Non-pigmented ciliary epithelial cell (primary cell): ENCODE measurements at places on chromosomes 5 and 9.

DNA sequence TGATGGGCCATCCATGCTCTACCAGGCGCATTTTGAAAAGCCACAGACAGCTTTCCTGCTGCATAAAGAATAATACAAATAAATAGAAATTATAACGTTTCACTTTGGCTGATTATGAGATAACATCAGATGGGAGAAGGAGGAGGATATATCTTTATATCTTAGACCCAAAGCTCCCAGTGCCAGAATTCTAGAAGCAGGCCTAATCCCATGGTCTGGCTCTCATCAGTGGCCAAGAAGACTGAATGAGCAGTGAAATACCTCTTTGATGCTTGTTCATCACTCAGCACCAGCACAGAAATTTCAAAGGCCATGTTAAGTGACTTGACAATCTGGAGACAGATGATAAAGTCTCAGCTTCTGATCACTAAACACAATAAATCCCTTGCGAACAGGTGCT, 107.6 kb downstream of the PPP2R2B start:
- no peak for DNase-seq

DNA sequence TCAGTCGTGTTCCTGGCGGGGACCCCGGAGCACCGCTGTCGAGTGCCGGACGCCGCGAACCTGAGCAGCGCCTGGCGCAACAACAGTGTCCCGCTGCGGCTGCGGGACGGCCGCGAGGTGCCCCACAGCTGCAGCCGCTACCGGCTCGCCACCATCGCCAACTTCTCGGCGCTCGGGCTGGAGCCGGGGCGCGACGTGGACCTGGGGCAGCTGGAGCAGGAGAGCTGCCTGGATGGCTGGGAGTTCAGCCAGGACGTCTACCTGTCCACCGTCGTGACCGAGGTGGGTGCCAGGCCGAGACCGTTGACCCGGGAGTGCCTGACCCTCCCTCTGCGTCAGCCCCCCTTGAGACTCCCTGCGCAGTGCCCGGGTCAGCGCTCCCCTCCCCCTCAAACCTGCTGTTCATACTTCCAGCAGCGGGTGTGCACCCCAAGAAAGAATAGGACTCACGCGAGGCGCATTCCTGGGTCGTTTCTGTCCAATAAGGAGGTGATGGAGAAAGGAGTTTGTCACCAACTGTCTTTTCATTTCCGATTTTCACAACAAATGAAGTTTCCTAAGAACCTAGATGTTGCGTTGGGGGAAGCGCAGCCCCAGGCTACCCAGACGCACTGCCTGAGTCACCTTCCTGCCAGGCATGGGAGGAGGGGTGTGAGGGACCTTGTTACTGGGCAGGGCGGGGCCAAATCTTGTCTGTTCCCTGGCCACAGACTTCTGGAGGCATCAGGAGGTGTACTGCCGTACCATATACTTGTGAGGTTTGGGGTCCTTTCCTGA, 722 bp downstream of the SLC22A4 start:
- peak; percentile 55 for DNase-seq

DNA sequence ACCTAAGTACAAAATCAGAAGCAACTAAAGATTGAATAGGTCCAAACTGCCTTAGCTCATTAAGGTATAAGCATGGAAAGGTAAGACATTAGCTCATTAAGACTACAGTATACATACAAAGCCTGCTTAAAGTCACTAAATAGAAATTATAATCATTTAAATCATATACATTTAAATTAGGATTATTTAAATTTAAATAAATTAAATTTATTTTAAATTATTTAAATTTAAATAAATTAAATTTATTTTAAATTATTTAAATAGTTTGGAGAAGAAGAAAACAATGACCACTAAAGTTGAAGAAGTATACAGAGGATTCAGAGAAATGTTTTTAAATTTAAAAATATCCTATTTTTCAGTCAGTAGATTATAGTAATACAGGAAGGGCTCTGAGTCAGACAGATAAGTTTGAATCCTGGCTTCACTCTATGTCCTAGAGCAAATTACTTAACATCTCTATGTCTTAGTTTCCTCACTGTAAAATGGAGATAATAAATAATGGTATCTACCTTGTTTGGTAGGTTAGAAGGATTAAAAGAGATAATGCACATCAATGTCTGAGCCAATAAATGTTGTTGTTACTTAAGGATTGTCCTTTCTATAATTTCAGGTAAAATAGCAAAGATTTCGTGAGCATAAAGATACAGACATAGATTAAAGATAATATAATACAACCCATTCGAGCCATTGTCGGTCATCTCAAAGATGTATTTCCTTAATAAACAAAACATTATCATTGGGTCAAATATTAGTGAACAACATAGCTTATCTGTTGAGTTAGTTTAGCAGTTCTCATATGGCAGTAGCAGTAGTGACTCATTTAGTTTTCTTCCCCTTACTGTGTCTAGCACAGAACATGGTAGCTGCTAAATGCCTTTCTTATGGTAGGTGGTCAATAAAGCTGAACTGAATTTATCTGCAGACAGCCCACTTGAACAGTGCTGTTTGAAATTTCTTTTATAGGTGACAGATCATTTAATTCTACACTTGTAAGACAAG, 100.6 kb downstream of the KIAA0825 start:
- DNase-seq, result peak; percentile 2

DNA sequence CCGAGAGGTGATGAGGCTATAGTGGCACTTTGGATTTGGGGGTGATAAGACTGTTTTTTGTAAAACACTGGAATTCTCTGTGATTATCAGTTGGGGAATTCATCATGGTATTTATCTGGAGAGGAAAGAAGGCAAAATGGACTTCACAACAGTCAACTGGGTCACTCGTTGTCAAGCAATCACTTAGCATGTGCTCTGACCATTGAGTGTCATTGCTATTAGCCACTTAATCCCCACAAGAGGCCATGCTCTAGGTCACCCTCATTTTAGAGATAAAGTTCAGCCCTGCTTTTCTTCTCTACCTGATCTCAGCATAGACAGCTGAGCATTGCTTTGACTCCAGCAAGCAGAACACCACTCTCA, 160.1 kb upstream of the PITX1 start:
- DNase-seq, result no peak

DNA sequence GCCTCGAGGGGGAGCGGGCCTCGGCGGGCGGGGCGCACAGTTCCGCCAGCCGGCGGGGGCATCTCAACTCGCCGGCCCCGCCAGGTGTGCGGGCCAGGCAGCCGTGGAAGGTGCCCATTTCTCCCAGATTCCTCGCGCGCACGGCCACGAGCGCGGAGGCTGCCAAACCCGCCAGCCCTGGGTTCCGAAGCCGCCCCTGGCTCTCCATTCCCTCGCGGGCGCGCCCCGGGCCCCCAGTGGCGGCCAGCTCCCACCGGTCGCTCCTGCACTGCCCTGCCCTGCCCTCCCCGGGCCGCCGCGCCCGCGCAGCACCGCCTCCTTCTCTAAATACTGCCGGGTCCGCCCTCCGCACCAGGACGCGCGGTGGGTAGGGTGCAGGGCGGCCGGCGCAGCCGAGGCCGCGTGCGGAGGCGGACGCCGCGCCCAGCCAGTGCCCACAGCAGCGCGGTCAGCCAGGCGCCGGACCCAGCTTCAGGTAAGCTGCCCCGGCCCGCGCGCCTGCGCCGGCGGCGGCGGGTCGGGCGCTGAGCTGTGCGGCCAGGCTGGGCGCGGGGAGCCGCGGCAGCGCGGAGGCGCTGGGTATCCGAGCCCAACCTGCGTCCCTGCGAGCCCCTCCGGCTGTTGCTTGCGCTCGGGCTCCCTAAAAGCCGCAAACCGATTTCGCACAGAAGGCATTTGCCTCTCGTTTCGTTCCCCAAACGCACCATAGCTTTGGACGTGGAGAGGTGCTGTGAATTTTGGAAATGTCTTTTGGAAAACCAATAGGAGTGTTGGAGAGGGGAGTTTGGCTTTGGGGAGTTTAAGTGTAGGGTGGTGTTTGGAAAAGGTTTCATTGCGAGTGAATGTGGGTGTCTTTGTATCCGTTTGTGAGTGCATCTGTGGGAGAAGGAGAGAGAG, at the start of gene TMEM171:
TSS of gene TMEM171 (plus strand) at position 354 of the 897 bp plus-strand sequence. CDS start 2,799 bp downstream, outside the sequence.
- no peak for DNase-seq

DNA sequence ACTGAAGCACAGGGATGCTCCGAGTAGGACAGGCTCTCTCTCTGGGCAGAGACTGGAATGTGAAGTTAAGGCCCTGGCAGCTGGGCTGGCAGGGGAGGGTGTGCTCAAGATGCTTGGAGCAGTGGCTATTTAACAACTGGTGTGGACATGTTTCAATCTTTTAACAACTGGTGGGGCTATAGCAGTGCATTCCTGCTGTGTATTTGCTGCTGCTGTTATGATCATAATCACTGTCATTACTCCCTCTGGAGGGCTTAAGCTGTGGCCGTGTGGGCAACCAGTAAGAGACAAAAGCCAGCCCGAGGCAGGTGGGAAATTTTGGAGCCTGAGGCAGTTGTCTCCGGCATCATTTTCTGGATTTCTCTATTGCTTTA, 33.3 kb upstream of the PTGS1 start:
- DNase-seq, result no peak

GRCh38 chr5:72531496-72532190, 24.4 kb upstream of the ZNF366 start:
- DNase-seq, result no peak

DNA sequence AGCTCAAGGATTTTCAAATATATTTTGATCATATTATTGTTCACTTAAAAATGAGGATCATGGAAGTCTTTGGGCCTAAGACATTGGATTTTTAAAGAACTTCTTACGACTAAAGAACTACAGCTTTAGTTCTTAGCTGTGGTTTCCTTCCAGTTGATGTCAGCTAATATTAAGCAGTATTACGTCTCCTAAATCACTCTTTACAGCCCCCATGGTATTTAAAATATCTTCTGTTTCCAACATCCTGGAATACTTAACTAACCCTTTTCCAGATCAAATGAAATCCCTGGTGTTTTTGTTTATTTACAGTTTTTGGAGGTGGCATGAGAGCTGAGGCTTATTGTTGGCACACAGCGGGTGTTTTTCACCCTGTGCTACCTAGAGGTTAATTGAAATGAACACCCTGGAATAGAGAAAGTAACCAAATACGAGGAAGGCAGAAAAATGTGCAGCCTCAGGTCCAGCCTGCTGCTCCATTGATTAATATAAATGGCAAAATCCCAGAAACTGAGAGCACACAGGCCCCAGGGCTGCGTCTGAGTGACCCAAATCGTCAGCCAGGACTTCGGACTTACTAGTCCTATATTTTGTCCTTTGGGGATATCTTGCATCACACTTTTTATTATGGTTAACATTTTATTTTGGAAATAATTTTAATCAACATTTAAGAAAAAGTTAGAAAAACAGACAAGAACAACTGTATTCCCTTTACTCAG, 52.3 kb upstream of the ICE1 start:
- DNase-seq, result no peak

DNA sequence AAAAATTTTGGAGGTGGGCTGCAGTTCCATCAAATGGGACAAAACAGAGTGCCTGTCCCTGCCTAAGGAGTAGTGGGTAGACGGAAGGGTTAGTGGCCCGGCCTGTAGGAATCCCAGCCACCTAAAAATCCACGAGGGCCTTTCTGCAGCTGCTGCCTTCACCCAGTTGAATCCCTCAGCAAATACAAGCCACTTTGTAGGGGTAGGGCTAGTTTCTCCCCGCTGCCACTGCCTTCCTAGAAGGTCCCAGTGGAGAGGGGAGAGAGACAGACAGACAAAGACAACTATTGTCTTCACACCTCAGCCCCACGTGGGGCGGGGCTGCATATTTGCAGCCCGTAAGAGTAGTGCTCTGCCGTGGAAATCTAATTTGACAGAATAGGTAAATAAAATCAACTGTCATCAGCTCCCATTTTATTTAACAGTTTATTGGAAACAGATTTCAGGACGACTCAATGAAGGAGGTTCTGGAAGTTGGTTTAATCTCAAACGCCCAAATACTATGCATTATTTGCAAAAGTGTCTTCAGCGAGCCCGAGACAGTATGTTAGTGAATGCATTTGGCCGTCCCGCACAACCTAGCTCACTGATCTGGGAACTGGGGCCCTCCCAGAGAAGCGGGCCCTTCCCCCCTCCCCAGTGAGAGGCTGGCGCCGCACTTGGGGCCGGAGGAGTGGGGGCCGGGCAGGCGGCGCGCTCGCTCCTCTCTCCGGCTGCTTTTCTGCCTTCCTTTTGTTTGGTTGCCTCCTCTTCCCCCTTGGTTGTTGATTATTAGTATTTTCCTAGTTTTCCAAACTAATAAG, 67.6 kb upstream of the TBCA start:
- DNase-seq, result no peak

GRCh38 chr9:109448223-109448622, 49.9 kb downstream of the PTPN3 start:
- DNase-seq, result no peak

DNA sequence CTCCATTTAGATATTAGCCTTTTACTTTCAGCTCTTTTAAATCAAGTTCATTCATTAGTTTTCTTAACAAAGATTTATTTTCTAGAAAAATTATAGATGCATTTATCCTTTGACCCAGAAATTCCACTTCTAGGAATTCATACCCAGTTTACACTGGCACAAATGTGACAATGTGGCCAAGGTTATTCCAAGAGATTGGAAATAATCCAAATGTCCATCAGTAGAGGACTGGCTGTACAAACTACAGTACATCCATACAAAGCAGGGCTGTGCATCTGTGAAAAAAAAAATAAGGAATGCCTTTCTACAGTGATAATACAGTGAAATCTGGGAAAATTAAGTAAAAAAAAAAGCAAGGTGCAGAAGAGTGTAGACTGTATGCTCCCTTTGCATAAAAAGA, 149.2 kb downstream of the GABBR2 start:
- no peak for DNase-seq

DNA sequence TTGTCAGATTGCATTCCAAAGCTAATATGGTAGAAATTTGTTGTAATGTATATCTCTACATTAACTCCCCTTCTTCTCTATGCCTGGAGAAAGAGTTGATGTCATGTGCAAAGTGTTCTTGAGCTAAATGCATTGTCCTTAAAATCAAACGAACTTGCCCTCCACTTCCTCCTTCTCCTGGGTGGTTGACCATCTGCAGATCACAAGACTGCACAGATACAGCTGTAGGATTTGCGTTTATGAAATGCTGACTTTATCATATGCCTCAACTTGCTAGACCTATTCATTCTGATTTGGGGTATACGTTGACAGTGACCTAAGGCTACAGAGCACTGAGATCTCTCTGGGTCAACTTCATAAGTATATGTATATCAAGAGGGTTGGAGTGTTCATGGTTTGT, 8.3 kb downstream of the TRIM32 start:
- no peak for DNase-seq

DNA sequence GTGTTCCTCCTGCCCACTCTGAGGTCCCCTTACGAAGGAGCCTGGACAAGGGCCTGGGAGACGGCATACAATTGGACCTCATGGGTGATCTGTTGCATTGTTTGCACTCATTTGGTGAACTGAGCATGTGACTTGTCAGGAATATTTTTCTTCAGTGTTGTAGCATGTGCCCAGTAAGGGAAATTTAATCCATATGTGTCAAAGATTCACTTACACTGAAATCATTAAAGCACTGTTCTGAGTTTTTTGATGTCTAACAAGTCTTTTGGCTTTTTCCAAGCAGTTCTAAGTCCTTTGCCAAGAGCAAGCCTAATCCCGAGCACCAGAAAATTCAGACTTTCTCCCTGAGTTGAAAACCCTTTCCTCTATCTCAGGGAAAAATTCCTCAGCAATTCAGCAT, 61.6 kb upstream of the RPS23 start:
- DNase-seq, result no peak

GRCh38 chr9:28086881-28087280, 513.6 kb upstream of the C9orf72 start:
- no peak for DNase-seq

GRCh38 chr9:136015656-136016571, 54.7 kb upstream of the UBAC1 start:
- DNase-seq, result no peak

GRCh38 chr5:123874600-123875201, 362.7 kb downstream of the CSNK1G3 start:
- DNase-seq, result no peak
